ENCODE measurements at places on chromosomes 5 and 9.

DNA sequence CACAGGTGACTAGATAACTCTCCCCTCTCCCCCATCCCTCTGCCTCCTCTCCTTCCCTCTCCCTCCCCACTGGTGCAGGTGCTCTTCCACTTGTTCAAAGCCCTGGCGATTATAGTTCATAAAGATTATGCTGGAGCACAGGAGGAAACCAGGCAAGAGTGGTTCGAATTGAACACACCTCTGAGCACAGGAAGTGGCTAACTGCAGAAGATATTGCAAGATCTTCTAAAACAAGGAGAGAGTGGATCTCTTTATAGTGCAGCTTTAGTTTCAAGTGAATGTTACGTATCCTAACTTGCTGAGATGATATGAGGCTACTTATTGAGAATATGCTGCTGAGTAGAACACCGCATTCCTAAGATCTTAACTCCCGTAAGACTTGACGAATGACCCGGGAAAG lies 178.4 kb downstream of the GOLPH3 start:
- DNase-seq = no peak

DNA sequence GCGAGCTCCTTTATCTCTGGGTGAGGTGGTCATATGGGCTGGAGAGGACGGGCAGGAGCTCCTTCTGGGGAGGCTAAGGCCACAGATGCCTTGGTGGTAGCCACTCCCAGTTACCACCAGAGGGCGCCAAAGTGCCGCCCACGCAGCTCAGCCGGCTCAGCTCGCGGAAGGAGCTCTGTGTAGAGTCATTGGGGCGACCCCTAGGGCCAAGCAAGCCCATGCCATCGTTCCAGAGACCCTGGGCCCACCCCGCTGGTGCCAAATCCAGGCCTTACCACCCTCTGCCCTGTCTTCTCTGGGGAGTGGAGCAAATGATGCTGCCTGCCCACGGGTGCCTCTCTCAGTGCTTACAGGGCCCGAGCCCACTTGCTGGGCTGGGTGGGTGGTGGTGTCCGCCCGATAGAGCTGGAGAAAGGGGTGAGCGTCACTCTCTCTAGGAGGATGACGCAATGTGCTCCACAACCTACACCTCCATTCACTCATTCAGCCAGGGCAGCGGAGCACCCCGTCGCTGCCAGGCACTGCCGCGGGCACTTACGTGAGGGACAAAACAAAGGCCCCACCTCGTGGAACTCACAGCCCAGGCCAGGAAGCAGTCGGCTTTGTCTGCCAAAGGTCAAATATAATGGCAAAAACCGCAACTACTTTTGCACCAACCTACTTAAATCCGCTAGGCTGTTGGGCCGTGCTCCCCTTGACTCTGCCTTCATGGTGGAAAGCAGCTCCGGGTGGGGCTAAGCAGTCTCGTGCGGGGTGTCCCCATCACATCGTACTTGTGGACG lies 13.8 kb downstream of the TSPAN17 start:
- peak; percentile 88 for DNase-seq

DNA sequence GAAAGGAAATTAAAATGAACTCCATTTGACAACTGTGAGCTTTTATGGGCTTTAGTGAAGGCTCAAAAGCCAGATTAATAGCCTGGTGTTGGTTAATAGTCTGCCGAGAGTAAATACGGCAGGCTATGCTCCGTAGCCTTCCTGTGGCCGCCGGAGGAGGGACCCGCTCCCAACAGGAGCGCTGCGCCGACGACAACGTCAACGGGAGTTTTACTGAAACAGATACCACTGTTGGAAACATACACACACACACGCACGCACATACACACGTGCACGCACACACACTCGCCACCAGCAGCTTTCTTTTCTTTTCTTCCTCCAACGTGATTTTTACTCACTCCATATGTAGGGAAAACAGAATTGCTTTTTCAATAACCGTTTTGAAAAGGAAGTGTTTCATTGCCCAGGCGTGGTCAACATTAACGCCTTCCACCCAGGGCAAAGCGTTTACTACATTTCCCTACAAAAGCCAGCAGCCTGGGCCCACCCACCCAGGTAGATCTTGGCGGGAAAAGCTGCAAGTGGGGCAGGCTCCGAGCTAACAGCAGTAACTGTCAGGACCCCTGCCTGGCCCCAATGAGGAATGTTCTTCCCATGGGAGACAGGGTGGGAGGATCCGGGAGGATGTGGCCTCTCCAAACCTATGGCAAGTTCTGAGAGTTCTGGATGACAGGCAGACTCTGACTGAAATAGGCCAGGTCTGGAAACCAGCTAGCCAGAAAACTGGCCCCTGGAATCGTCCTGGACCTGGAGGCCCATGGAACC lies 72.3 kb downstream of the PAX5 start:
- no peak for DNase-seq

DNA sequence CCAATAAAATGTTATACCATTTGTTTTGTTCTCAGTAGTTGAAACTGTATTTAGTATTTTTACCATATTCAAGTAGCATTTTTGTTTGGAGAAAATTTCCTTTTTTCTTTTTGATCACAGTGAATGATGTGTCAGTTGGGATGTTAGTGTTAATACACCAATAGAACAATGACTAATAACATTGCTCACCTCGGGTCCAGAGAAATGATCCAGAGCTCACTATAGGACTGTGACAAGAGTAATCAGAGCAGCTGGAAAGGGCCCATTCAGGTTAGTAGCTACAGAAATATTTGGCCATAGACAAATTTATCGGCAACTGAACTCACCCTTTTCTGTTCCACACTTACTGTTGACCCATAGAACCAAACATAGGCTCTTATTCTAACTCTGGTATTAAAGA lies 989.2 kb downstream of the TLE4 start:
- DNase-seq = no peak

DNA sequence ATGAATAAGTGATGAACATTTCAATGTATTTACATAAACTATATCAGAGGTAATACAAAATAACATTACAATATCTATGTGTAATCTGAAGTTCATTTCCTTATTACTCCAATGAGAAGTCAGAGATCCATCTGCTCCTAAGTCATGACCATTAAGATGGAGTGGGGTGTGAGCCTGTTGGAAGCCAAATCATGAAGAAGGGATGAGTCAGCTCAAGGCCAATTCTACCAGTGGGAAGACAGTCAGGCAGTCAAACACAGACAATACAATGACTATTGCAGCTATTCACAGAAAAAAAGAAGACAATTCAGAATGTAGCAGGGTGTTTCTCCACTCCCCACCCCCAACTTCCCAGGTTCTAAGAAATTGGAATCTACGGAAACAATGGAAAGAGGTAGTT lies 155.0 kb downstream of the NFIB start:
- DNase-seq = no peak

DNA sequence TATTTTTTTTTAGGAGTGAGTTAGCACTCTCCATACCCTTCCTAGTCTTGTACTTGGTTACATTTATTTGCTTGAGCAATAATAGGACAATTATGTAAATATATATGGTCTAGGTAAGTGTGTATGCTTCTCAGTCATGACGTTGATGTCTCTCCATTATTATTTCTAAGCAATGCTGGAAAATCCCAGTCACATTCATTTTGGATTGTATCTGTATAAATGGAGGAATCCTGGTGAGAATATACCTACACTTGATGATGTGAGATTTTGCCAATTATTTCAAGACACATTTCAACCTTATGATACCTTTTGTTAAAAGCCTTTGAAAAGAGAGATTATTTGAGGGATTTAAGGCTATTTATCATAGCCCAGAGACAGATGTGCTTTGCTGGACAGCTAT lies 2244.5 kb upstream of the WWC1 start:
- no peak for DNase-seq

DNA sequence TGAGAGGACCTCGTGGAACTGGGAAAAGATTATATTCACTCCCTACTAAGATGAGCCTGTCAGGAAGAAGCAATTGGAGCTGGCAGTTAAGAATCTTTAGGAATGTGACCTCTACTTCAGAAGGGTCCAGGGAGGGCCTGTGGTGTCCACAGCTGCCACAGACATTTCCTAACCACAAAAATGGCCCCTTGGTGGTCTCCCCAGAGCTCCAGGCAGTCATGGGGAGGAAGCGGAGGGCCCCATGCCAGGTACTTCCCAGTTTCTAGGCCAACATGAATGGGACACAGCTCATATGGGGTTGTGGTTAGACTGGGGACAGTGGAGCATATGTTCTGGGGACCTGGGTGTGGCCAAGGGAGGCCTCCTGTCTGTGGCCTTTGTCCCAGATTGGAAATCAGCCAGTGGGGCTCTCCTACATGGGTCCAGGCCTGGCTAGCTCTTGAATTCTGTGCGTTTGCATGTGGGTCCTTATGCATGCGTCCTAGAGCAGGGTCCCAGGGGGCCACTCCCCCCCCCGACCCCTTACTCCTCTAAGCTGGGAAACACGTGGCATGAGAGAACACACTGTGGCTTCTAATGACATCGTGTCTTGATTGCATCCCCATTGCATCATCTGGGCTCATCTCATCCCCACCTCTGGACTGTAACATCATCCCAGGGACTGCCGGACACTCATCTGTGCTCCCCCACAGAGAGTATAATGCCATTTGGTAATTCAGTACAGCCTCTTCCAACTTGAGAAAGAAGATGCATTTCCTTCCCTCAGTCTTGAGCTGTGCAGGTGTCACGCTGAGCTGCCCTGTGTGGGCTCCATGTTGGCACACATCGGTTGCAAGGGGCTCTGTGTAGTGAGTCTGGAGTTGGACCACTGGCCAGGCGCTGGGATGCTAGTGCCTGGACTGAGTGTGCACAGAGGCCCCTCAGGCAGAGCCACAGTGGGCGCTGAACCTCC lies 31.3 kb downstream of the IRF1 start:
- DNase-seq = no peak

DNA sequence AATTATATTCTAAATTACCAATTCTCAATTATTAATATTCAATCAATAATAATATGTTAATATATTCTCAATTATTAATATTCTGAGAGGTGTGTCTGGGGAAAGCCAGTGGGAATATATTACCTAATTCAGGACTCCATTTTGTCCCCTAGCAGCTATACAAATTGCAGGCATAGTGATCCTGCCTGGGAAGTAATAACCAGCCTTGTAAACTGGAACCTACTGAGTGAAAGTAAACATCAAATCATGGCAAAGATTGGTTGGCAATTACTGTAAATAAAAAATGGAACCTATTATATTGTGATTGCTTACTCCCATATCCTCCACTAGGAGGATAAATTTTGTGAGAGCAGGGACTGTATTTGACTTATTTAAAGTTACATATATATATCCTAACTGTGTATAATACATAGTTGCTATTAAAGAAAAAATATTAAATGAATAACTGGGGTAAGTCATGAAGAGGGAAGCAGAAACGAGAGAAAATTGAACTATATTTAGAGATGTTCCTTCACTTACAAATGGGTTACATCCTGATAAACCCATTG lies 150.5 kb upstream of the ELL2 start:
- no peak for DNase-seq

DNA sequence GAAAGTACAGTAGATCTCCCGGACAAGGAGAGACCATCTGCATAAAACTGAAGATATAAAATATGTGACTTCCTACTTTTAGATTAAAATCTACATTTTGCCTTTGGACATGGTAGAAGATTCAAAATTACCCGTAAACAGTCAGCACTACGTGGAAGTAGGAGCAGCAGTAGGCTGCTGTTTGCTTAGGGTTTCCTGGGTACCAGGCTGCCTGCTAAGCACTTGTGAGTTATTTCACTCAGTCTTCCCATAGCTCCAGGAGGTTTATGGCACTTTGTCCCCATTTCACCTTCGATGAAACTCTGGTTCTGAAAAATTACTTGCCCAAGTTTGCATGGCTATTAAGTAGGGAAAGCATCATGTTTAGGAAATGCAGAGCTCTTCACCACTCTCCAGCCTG lies 92.6 kb downstream of the STK32A start:
- no peak for DNase-seq

DNA sequence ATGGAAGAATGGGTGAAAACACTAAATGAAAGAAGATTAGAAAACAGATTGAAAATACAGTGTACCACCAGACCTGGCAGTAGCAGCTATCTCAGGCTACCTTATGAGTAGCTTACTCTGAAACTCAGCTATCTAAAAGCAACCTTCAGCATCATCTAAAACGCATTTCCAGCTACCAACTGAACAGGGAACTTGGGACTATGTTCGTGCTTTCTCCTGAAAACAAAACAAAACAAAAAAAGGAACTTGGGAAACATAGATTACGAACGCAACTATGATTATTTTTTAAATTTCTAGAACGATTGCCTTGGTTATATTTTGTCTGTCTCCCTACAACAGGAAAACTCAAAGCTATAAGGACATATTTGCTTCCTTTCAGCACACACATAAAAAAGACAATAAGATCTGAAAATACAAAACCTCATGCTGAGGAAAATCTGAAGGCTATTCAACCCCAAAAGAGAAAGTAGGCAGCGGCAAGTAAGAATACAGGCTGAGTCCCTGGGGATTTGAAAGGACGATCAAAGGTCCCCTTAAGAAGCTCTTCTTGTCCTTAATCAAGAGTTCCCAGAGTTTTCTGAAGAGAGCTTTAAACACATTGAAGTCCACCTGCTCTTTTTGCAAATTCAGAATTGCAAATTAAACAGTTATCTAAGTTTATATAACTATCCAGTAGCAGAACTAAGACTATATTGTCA lies 53.4 kb downstream of the OR2K2 start:
- no peak for DNase-seq

DNA sequence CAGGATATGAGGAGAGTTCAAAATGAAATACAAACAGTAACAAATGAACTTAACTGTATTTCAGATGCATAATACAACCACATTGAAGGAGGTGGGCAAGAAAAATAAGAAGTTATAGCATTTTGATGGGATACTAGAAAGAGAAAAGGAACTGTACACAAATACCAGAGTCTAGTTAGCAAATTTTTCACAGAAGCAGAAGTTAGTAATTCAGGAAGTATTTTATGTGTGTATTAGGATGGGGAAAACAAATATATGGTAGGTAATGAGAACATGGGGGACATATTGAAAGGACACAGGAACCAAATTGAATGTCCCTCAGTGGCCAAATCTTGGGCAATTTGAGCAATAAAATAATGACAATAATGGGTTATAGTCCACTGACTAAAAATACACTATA lies 18.4 kb downstream of the GM2A start:
- no peak for DNase-seq

DNA sequence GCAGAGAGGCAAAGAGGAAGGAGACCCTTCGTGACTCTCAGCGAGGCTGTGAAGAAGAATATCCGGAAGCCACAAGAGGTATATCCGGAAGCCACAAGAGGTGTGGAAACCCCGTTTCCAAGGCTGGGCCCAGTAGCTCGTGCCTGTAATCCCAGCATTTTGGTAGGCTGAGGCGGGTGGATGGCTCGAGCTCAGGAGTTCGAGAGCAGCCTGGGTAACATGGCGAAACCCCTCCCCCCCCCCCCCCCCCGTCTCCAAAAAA lies 612 bp upstream of the BBLN start:
- no peak for DNase-seq

- DNase-seq = no peak
These were observed 995 bp upstream of the MSMP start for GRCh38 chr9:35755071-35755470.
